ENCODE measurements at places on chromosomes 11 and 22.
A peak's percentile ranks its signal among the peaks of the same experiment; 100 is the strongest.

DNA sequence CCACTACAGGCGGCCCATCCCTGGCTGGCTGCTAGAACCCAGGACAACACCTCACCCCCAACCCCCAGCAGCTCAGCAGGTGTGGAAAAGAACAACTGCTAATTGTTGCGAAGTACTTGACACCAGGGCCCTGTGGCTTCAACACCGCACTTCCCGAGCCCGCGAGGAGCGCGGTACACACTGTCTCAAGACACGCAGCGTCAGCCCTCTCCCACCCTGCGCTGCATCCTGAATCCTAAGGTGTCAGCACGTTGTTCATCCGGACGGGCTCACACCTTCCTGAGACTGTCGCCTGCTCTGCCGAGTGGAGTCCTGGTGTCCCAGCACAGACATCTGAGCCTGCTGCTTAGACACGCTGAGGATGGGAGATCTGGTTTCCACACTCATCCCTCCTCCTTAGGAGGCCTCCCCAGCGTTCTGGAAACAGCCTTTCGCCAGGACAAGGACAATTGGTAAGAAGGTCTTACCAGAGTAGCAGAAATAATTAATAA, 1336.2 kb downstream of the BRD1 start:
- DNase-seq: no peak

DNA sequence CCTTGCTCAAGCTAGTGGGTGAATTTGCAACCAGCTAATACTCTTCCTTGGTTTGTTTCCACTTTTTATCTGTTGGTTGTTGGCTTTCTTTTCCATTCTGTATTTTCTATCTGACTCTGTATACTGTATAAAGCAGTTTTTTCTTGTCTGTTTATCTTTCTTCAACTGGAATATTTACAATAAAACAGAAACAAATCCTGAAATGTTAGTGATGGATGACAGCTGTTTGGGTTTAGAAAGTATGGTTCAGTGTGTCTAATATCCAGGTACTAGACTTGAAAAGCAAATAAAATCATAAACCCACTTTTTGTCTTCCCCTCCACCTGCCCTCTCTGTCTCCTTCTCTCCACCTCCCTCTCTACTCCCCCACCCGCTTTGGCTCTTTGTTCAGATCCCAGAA, 35.3 kb upstream of the TBCEL start:
- DNase-seq: no peak

DNA sequence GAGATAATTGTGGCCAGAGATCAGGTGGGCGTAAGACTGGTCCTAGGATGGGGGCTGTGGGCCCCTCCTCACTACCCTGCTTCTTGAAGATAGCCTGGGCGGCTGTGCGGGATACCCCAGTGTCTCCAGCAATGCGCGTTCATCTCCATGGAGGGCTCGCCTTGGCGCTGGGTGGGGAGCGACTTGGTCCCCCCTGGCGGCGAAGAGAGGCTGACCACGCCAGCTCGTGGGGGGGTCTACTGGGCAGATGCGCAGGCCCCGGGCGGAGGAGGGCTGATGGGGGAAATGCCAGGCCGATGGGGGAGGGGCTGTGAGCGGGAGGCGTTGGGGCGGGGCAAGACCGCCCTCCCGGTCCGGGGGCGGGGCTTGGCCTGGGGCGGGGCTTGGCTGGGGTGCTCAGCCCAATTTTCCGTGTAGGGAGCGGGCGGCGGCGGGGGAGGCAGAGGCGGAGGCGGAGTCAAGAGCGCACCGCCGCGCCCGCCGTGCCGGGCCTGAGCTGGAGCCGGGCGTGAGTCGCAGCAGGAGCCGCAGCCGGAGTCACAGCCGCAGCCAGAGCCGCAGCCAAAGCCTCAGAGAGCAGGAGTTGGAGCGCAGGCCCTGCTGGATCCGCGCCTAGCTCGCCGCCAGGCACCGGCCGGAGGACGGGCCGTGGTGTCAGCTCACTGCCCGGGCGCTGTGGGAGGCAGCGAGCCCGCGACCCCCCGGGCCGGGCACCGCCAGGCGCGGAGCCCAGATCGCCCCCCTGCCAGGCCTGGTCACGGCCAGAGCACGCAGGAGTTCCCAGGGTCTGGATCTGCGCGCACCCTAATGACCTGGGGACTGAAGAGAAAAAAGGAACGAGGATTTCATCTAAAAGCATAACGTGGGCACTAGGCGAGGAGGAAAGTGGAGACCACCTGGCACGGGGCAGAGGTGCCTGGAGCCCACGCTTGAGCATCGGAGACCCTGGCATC, at the start of gene SLC35E4:
Gene SLC35E4, plus strand, starts transcription at position 509 of the 953 bp plus-strand sequence. CDS start 670 bp downstream, outside the sequence.
- DNase-seq: no peak

- DNase-seq: no peak
Measured at GRCh38 chr11:575313-575995, 816 bp upstream of the PHRF1 start.

DNA sequence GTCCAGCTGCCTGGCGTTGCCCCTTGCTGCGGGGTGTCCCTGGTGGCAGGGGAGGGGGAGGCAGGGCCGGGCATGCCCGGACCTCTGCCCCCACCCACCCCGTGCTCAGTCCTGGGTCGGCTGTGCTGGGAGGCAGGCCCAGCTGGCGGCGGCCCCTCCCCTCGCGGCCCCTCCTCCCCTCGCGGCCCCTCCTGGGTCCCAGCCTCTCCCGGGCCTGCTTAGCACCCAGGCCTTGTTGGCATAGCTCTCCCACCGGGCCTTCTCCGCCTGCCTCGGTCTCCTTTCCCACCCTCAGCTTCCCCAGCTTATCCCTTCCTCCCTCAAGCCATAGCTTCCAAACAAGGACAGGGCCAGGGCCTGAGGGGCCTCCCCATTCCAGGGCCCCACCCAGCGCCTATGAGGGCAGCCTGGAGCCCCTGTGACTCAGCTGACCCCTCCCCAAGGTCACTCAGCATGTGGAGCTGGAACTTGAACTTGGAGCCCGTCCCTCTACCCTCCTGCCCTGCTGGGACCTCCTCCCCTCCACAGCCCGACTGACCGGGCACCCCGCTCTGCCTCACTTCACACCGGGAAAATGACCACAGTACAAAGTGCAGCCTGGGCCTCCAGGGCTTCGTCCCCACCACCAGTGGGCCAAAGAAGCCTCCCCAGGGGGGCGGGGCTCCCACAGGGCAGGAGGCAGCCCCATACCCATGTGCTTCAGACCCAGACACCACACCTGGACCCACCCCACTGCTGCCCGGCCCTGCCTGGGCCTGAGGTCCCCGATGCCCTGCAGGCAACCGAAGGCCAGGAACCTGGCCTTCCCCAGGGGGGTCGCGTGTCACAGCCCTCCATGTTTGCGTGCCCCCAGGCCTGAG, 1.2 kb downstream of the EPS8L2 start:
- no peak for DNase-seq

DNA sequence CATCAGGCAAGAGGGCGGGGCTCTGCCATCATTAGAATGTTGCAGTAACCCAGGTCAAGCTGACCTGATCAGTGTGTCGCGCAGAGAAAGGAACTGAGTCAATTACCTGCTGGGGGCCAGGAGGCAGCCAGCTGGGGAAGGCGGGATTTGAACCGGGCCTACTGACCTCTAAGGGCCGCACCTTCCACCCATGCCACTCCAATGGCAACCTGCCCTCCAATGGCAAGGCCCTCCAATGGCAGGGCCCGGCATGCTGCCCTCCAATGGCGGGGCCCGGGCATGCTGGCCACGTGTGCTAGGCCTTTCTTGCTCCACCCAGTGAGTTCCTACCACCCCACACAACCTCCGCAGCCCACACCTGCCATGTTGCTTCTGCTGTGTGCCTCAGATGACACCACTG, 407.6 kb downstream of the CTTN start:
- no peak for DNase-seq

- no peak for DNase-seq
Measured at GRCh38 chr11:70024036-70024772, 53.9 kb upstream of the ANO1 start.

DNA sequence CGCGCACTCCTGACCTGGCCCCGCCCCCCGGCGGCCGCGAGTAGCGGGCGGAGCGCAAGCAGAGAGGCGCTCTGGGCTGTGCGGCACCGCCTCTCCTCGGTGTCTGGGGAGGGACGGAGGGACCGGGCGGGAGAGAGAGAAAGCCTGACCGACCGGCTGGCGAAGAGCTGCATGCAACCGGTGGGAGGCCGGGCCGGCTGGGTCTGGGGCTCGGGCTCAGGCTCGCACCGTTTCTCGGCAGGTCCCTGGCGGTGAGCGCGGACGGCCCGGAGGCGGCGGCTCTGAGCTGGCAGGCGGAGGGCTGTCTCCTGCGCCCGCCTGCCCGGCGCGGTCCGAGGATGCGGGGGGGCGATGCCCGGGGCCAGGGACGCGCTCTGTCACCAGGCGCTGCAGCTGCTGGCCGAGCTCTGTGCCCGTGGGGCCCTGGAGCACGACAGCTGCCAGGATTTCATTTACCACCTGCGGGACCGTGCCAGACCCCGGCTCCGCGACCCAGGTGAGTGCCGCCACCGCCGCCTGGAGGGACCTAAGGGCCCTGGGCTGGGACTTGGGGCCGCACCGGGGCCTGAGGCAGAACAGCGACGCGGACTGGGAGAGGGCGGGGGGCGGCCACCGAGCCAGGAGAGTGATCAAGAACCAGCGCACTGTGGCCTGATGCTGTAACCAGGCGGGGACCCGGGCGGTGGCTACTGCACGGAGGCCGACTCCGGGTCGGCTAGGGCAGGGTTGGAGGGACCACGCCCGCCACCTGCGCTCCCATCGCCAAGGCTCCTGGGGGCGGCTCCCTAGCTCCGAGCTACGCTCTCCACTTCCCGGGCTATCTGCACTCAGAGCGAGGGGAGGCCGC, at the start of gene SYT9:
Gene SYT9, plus strand, starts transcription at position 69 of the 847 bp plus-strand sequence. Its CDS starts 283 bp downstream, at position 352.
- DNase-seq: peak; percentile 10

DNA sequence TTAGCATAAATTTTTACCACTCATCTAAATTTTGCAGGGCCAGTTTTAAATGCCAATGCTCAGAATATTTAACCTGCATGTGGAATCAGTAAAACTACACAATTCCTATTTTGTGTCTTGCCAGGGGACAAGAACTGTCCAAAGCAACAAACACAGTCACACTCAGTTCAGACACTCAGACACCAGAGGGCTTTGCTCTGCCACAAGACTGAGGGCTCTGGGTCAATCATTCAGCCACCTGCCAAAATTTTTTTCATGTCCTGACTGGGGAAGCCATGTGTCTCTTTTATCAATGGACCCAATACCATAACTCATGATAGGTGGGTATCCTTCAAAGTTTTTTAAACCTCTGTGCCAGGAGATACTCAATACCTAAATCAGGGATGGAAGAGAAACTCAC, 304.0 kb upstream of the ANO3 start:
- no peak for DNase-seq

DNA sequence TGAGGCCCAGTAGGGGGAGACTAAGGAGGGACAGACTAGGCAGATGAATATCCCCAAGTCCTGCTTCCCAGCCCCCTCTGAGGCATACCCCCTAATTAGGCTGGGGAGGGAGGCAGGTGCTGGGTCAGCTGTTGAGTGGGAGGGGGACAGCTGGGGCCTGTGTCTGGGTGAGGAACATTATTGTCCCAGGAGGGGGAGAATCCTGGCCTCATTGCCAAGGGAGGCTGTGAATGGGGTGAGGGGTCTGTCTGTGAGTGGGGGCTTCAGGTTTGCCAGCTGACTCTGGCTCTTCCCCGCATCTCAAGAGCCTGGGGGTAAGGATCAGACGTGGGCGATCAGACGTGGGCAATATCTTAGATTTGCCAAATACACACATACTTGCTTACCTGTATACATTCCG, 2.1 kb downstream of the INPPL1 start:
- no peak for DNase-seq

Measured in cortex of kidney (tissue), 1 donor.